ENCODE measurements at places on chromosomes 1 and 21. TPM values are rescaled to one million over a fixed set of nuclear protein-coding genes. Genes with fewer than 3 reads are reported as not detected.

GRCh38 chr1:211257826-211258225 lies 1.3 kb upstream of the RCOR3 start:
- DNase-seq: no peak

DNA sequence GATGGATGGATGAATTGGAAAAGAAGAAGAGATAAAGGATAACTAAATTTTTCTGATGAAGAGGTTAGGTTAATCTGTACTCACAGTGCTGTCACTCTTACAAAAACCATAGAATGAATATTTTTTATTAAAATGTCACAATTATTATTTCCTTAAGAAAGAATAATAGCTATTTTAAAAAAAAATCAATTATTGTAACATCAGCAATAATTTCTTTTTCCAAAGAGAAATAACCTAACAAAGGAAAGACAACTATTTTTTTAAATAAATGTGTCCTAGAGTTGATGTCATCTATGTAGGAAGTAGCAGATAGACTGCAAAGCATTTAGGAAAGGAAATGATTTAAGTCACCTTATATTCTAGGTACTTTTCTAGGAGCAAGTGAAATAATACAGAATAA lies 33.6 kb upstream of the PLPPR4 start:
- no peak for DNase-seq

DNA sequence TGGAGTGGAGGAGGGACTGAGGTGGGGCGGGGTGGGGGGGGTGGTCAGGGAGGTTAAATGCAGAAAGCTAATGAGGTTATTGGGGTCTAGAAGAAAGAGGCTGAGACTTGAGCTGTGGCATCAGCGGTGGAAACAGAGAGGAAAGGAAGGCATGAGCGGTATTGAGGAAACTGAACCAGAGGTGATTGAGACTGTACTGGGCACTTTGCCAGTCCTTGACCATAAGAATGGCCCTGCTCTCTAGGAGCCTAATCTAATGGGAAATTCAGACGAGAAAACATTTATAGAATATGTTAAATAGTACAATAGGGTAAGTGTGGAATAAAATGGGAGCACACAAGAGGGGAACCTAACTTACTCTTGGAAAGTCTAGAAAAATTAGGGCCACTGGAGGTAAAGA lies 23.7 kb downstream of the SLC44A3 start:
- no peak for DNase-seq

DNA sequence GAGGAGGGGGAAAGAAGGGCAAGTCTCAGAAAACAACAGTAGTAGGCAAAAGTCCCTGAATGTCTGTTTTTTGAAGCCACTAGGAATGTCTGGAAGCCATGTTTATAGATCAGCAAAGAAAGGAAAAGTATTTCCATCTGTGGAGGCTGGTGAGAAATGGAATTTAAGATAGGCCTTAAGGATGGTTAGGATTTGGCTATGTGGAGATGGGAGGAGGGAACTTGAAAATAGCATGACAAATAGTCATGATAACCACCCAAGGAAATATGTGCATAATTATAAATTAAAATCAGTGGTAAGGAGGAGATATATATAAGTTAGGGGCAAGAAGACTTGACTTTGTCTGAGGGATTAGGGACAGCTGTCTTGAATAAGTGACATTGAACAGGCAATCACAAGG lies 33.8 kb upstream of the FGGY start:
- DNase-seq: no peak

GRCh38 chr1:210236386-210236839 lies 3.8 kb downstream of the SERTAD4 start:
- no peak for DNase-seq

DNA sequence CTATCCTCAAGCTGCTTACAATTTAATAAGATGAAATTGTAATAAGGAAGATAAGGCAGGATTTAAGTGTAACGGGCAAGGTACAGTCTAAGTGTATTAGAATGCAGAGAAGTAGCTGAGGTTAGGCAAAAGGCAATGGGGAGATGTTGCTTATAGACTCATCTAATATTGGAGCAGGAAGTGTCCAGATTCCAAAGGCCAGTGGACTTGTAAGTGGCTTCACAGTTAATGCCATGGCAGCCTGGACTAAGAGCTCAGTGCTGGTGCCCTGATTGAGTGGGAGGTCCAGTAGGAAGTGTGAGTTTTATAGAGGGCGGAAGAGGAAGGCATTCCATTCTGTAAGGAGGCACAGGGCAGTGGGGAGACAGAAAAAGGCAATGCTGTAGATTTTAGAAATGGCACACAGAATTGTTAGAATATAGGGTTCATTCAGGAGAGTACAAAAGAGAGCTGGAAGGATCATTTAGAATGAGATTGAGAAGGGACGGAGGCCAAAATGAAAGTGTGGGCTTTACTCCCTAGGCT lies 12.6 kb downstream of the MAP3K21 start:
- DNase-seq: no peak

- peak; percentile 55 for DNase-seq
These were observed 21.3 kb upstream of the TARBP1 start for GRCh38 chr1:234500269-234500668.

The SLC25A34 gene
- 0.56 TPM for total RNA-seq

The TIE1 gene
- not detected for total RNA-seq

The AKNAD1 gene
- total RNA-seq: not detected

The MRPS15 gene
- total RNA-seq: 129 TPM

The ASCL5 gene
- total RNA-seq: 0.29 TPM
